Sciatic nerve (tissue), 2 donors: ENCODE measurements at places on chromosomes 6 and 20. TPM values are rescaled to one million over a fixed set of nuclear protein-coding genes. Genes with fewer than 3 reads are reported as not detected.

Gene BPIFB1
- total RNA-seq = 2.1 TPM

Gene EPB41L1
- 53.2 TPM for total RNA-seq

Gene COL10A1
- total RNA-seq = 0.09 TPM

Gene KATNA1
- 17.1 TPM for total RNA-seq

Gene CST4
- total RNA-seq = not detected

Gene MLIP
- total RNA-seq = 396 TPM

Gene SIRPD
- total RNA-seq = not detected

Gene ERVFRD-1
- 0.22 TPM for total RNA-seq

Gene RAET1L
- total RNA-seq = not detected

Gene RSPH4A
- 0.18 TPM for total RNA-seq

Gene PKIG
- total RNA-seq = 38.2 TPM

Gene VGLL2
- not detected for total RNA-seq

Gene RBM24
- 3.1 TPM for total RNA-seq

Gene BPIFB4
- total RNA-seq = not detected

Gene TAB2
- 98.8 TPM for total RNA-seq

Gene SPATA25
- 2.8 TPM for total RNA-seq

Gene BEND3
- total RNA-seq = 2.4 TPM

Gene PSMB9
- 41.1 TPM for total RNA-seq

Gene PRPH2
- 2.4 TPM for total RNA-seq

Gene WFDC5
- not detected for total RNA-seq

Gene PNLDC1
- total RNA-seq = not detected

Gene LPA
- 0.36 TPM for total RNA-seq

Gene GPX5
- not detected for total RNA-seq

Gene DDO
- total RNA-seq = 1.3 TPM

Gene RFX6
- total RNA-seq = not detected

Gene SMOC2
- total RNA-seq = 45.6 TPM
